ENCODE measurements at places on chromosomes 11 and 22. TPM values are rescaled to one million over a fixed set of nuclear protein-coding genes. Genes with fewer than 3 reads are reported as not detected.

Gene OR51B4
- 9.0 TPM for total RNA-seq

Gene ADAMTS8
- not detected for total RNA-seq

Gene OR9Q2
- not detected for total RNA-seq

Gene PAMR1
- total RNA-seq = not detected

Gene EIF3F
- total RNA-seq = 307 TPM

Gene SLC37A4
- 19.1 TPM for total RNA-seq

Gene KCNA4
- total RNA-seq = not detected

Gene CSF2RB
- total RNA-seq = not detected

Gene OR56A1
- total RNA-seq = not detected

Gene UBE2L6
- total RNA-seq = 17.0 TPM

Gene GSTP1
- total RNA-seq = 722 TPM

Gene LRRC10B
- not detected for total RNA-seq

Gene MGAT3
- 0.98 TPM for total RNA-seq

Gene KRTAP5-7
- total RNA-seq = 0.08 TPM

Gene MPZL2
- 0.53 TPM for total RNA-seq

Gene TSSK2
- not detected for total RNA-seq

Gene KCTD14
- 0.80 TPM for total RNA-seq

Gene CABP2
- total RNA-seq = not detected

Gene PATE2
- total RNA-seq = 0.53 TPM

Gene TFIP11
- 42.6 TPM for total RNA-seq

Gene ARHGEF12
- total RNA-seq = 27.3 TPM

Gene OVOL1
- not detected for total RNA-seq

Gene NDUFS8
- total RNA-seq = 92.4 TPM

Gene TBX10
- total RNA-seq = not detected

Gene MYO18B
- not detected for total RNA-seq

Gene OR10A5
- total RNA-seq = not detected

Gene SLCO2B1
- total RNA-seq = 0.13 TPM

Gene C22orf23
- 0.80 TPM for total RNA-seq

Gene ARHGAP20
- not detected for total RNA-seq

Gene SMIM35
- not detected for total RNA-seq

Gene MS4A15
- not detected for total RNA-seq

Gene RBM7
- 29.0 TPM for total RNA-seq

Gene FAM181B
- 0.80 TPM for total RNA-seq

Gene CASP1
- total RNA-seq = 20.7 TPM

Gene MS4A8
- not detected for total RNA-seq

Gene NEFH
- total RNA-seq = 0.92 TPM

Gene GLYATL2
- total RNA-seq = not detected

Gene TENM4
- total RNA-seq = 0.08 TPM

Measured in SK-MEL-5 (cell line).